Activated naive CD8-positive, alpha-beta T cell treated with anti-CD3 and anti-CD28 coated beads, Interleukin-2, amount 10 ng/mL, durations not matched to agents 7 days and 5 days (primary cell): ENCODE measurements at places on chromosomes 12 and 14. TPM values are rescaled to one million over a fixed set of nuclear protein-coding genes. Genes with fewer than 3 reads are reported as not detected.

Gene HVCN1
- total RNA-seq, result 21.0 TPM

Gene AJUBA
- total RNA-seq, result 1.3 TPM

Gene INHBC
- total RNA-seq, result not detected

Gene SMARCC2
- total RNA-seq, result 174 TPM

Gene ADAM21
- total RNA-seq, result not detected

Gene CCDC197
- total RNA-seq, result 0.25 TPM

Gene E2F7
- total RNA-seq, result 20.3 TPM

Gene SMCO2
- total RNA-seq, result not detected

Gene PARP11
- total RNA-seq, result 40.2 TPM

Gene OTOGL
- total RNA-seq, result not detected

Gene DNAH10
- 0.28 TPM for total RNA-seq

Gene SOAT2
- 9.8 TPM for total RNA-seq

Gene TRMT61A
- 7.8 TPM for total RNA-seq

Gene SDR9C7
- total RNA-seq, result not detected

Gene NRIP2
- total RNA-seq, result not detected

Gene MYF6
- not detected for total RNA-seq

Gene DHRS2
- not detected for total RNA-seq

Gene HOXC4
- total RNA-seq, result 1.2 TPM

Gene GARIN6
- not detected for total RNA-seq

Gene CCDC88C
- total RNA-seq, result 209 TPM

Gene MMP14
- 3.1 TPM for total RNA-seq

Gene SLC10A1
- total RNA-seq, result not detected

Gene SLC5A8
- total RNA-seq, result not detected

Gene KRT1
- total RNA-seq, result not detected

Gene CLECL1
- total RNA-seq, result 0.72 TPM

Gene AKAP3
- 3.8 TPM for total RNA-seq

Gene PLEKHG3
- 6.6 TPM for total RNA-seq

Gene GLIPR1L2
- 0.28 TPM for total RNA-seq

Gene TDRD9
- total RNA-seq, result 0.33 TPM

Gene CATSPERB
- 2.3 TPM for total RNA-seq

Gene GPR84
- 0.39 TPM for total RNA-seq

Gene EXOC3L4
- total RNA-seq, result not detected

Gene RTN1
- not detected for total RNA-seq

Gene LRFN5
- total RNA-seq, result not detected

Gene ACVRL1
- not detected for total RNA-seq

Gene C12orf50
- not detected for total RNA-seq

Gene SVOP
- total RNA-seq, result not detected

Gene TBX5
- not detected for total RNA-seq

Gene GXYLT1
- 9.0 TPM for total RNA-seq
